ENCODE measurements at places on chromosomes 7 and 10.
A peak's percentile ranks its signal among the peaks of the same experiment; 100 is the strongest.

- DNase-seq, result no peak
Observed at GRCh38 chr10:71398976-71399375, 2.3 kb downstream of the CDH23 start.

DNA sequence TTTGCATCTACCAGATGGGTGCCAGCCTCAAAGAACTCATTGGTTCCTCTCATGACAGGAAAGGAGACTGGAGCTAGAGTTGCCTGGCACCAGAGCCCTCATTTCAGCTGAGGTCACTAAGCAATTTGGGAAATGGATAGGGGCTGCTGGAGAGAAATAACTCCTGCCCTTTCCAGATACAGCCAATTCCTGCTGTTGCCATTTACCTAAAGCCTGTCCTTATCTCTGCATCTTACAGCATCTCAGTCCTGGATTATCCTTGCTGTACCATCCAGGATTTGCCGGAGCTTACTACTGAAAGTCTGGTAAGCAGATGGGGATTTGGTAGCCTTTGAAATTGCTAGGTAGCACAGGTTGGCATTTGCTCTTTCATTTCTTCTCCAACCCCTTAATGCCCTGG is 31.9 kb upstream of the SMKR1 start:
- DNase-seq, result no peak

DNA sequence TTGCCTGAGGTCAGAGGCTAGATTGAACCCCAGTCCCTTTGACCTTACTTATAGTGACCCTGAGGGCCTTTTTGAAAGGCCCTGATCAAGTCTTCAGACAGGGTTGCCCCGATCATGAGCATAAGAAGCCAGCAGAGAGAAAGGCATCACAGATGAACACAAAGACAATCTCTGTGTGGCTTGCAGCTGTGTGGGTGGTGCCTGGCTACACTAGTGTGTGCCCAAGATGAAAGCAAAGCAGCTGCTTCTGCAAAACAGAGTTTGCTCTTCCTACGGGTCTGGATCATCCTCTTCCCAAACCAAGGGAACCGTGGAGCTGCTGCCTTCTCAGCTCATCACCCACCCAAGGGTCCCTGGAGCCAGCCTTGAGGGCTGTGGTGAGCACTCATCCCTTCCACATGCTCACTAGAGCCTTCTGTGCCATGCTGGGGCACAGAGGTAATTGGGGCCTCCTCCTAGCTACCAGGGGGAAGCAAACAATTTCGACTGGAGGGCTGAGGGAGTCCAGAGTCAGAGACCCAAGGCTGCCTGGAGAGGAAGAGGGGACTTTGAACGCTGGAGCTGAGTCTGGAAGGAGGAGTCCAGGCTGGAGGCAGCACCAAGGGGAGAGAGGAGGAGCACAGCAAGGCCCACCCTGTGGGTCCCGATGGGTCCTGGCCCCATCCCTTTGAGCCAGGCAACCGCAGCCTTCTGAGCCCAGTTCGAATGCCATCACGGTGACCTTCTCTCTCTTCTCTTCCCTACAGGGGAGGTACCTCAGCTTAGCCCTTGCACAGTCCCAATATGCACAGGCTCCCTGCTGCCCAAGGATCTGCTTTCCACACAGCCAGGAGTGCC is 42.3 kb downstream of the ANTXRL start:
- no peak for DNase-seq

DNA sequence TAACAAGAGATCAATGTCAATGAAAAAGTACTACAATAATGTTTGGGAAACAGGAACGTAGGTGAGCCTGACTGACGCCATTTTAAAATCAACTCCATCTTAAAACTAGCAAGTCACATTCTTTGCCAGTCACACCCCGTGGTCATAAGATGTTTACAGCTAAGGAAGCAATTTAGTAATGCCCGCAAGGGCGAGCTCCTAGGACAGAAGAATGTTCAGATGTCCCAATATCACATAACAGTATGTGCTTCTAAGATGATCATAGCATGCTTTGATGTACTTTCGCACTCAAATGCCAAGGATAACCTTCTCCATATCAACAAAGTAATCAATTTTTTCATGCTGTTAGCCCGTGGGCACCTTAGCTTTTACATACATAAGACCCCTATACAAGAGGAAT is 113.8 kb upstream of the EGFR start:
- no peak for DNase-seq

GRCh38 chr7:84175461-84175860 is 19.1 kb downstream of the SEMA3A start:
- DNase-seq, result no peak

GRCh38 chr7:69676247-69676646 is 78.0 kb downstream of the AUTS2 start:
- no peak for DNase-seq

DNA sequence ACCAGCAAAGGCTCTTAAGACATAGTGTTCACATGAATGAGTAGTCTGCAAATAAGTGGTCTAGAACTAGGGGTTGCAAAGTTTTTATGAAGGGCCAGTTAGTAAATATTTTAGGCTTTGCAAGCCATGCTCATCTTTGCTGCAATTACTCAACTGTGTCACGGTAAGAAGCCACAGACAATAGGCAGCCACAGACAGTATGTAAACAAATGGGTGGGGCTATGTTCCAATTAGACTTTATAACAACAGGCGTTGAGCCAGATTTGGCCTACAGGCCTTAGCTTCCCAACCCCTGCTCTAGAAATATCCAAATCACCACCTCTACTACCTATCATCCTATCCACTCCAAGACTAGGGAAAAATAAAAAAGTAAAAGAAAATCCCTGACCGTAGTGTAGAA is 9.2 kb downstream of the IKZF5 start:
- DNase-seq, result no peak

GRCh38 chr7:26937306-26937705 is 72.9 kb upstream of the SKAP2 start:
- DNase-seq, result no peak

DNA sequence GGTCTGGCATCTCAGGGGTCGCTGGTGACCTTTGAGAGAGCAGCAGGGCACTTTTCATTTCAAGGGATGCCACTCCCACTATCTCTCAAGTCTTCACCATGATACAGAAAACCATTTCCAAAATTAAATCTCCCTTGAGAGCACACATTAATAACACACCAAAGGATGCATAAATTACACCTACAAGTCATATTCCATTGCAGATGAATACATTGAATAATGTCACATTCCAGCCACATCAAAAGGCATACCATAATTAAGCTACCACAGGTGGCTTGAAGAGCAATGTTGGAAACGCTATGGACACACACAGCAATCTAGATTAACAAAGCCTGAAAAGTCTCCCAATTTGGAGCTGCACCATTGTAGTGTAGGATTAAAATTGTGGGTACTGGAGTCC is 353.3 kb upstream of the ZMIZ1 start:
- DNase-seq, result no peak

- peak; percentile 54 for DNase-seq
Observed at GRCh38 chr7:14691597-14692203, 210.9 kb downstream of the DGKB start.

Measured in progenitor cell of endocrine pancreas (in vitro differentiated cells).